ENCODE measurements at places on chromosomes 3 and 15. TPM values are rescaled to one million over a fixed set of nuclear protein-coding genes. Genes with fewer than 3 reads are reported as not detected.

DNA sequence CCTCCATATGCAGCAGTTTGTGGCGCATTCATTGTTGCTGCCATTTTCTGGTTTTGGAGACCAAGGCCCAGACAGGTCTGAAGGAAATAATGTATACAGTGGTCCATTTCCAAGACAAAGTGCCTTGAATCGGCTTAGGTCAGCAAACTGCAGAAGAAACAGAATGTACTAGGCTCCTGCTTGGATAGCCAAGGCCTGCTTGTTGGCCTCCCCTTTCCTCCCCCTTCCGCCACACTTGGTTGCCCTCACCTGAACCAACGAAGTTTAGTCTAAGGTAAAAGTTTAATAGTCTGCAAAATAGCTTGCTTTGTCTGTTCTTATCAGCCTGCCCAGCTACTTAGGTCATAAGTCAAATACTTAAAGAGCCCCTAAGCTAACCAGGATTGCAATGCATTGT, 12.0 kb upstream of the RTP3 start:
- DNase-seq: no peak

GRCh38 chr3:15797642-15798303, at the start of gene ANKRD28:
Gene ANKRD28 (minus strand): TSS chr3:15797979. CDS start chr3:15796521, 1,458 bp downstream.
- DNase-seq: peak; percentile 83

- DNase-seq: no peak
These were observed 47.3 kb upstream of the NR2C2 start for GRCh38 chr3:14899993-14900618.

DNA sequence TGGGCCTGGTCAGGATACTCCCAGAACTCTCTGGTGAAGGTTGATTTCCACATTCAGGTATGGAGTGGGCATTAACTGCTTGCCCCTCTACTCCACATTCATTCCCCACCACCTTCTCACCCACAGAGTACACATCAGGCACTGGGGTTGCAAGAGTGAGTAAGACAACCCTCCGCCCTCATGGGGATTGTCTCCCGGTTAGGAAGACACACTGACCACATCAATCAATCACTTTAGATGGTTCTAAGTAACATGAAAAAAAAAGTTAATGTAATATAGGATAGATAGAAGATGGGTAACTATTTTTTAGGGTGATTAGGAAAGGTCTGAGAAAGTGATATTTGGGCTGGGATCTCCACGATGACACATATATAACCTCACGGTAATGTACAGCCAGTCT, 116.0 kb upstream of the NEO1 start:
- DNase-seq: no peak

DNA sequence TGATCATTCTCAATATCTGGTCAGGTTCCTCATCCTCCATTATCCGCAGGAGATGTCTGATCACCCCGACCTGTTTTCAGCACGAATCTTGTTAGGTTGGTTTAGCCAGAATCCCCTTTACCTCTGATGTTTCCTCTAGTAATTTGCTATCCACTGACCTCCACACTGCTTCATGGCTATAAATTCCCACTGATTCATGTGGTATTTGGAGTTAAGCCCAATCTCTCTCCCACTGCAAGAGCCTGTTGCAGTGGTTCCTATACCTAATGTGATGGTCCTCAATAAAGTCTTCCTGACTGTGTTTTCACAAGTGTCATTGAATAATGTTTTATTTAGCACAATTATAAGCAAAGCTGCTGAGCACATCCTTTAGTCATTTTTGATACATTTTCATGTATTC, 124.8 kb upstream of the CNTN3 start:
- DNase-seq: no peak

GRCh38 chr3:124650798-124651197, 79.5 kb upstream of the UMPS start:
- DNase-seq: no peak

The CCR2 gene
- 1.2 TPM for total RNA-seq
